ENCODE measurements at places on chromosomes 2 and 18.

DNA sequence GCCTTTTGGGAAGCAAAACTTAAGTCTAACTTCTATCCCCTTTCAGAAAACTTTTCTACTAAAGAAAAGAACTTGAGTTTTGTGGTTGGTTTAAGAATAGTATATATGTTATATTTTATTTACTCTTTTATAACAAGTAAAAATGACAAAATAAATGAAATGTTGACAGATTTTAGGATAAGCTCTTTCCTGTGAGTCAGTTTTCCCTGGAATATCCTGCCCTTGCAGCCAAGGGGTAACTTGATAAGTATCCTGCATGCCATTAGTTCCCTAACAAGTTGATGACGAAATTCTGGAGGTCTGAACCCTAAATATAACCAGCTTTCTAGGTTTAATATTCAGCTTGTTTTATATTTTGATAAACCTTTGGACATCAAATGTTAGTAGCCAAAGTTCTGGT, 7.3 kb upstream of the HTR2B start:
- no peak for DNase-seq

DNA sequence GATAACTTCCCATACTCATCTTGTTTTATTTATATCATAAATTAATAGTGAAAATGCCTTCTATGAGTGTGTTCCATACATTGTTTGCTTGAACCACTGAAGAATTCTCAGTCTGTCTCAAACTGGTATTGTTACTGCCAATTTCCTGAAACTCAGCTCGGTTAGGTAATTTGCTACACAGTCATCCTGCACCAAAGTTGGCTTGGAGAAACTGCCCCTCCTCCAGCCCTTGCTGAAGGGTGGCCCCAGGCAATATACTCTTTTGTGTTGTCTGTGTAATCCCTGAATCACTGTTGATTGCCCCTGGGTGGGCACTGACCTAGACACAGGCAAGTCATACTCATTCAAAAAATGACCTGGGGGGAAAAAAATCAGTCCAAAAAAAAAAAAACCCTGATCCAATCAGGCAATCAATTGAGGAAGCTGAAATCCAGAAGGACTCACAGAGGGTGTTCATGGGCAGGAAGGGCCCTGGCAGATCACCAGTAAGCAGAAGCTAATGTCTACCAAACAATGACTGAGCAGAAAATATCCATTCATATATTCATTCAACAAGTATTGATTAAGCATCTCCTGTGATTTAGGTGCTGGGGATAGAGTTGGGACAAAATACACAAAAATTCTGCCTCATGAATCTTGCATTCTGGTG, 3.8 kb upstream of the SESTD1 start:
- DNase-seq = peak; percentile 78

DNA sequence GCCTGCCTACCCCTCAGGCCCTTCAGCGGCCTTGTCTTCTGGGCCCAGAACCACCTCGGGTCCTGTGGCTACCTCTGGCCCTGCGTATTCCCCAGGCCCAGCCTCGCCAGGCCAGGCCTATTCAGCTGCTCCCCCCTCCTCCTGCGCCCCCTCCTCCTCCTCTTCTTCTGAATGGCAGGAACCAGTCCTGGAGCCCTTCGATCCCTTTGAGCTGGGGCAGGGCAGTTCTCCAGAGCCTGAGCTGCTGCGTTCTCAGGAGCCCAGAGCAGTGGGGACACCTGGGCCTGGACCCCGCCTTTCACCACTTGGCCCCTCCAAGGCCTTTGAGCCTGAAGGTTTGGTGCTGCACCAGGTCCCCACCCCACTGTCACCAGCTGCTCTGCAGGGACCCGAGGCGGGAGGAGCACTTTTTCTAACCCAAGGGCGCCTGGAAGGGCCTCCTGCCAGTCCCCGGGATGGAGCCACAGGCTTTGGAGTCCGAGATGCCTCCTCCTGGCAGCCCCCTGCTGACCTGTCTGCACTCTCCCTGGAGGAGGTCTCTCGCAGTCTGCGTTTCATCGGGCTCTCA, 14.7 kb downstream of the GAREM2 start:
- DNase-seq = no peak

GRCh38 chr18:58549814-58550339, 79.0 kb downstream of the ALPK2 start:
- no peak for DNase-seq

GRCh38 chr2:127530245-127531140, 4.2 kb upstream of the IWS1 start:
- peak; percentile 10 for DNase-seq

GRCh38 chr2:47346638-47347037, 56.3 kb upstream of the MSH2 start:
- no peak for DNase-seq

GRCh38 chr2:62221141-62221540, 25.2 kb downstream of the B3GNT2 start:
- DNase-seq = no peak

DNA sequence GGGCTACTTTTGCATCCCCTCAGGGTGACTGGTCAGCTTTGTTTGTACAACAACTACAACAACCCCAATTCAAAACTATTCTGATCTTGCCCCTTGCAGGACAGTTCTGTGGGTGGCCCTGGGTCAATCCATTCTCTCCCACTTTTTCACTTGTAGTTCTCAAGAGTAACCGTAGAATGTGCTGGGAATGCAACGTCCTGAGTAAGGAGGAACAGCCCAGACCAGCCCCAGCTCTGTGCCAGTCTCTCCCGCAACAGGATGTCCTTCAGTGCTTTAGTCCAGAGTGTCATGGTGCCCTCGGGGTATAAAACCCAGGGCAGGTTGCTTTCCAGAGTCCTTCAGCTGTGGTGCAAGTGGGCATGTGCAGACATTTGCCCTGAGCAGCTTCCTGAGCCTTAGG, 22.1 kb upstream of the TEX51 start:
- DNase-seq = no peak

DNA sequence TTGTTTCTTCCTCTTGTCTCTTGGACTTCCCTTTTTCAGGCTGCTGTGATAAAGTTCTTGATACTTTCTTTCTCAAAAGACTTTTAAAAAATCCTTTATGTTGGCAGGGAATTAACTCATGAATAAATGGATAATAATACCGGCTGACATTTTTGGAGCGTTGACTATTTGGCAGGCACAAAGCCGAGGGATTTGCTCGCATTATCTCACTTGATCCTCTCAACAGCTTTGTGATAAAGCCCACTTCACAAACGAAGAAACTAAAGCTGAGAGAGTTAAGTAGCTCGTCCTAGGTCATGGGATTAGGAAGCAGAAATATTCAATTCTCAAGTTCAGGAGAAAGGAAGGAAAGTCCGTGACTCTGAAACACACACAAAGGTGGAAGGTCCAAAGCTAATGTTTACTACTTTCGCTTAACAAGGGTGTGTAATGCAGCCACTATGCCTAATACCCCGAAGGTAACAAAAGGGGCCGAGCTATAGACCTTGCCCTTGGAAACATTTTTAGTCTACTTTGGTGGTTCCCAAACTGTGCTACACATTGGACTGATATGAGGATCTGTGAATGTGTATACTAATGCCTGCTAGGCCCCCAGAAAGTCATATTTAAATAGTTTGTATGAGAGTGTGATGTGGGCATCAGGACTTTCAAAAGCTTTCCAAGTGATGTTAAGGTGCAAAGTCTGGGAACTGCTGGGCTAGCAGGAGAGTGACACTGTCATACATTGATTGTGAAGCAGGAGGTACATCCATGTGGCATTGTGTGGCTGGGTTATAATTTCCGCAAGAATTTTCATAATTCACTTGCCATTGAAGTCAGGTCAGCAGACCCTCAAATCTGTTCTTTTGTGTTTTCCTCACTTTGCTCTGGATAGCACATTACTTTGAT, 508.4 kb downstream of the PLCL1 start:
- no peak for DNase-seq

DNA sequence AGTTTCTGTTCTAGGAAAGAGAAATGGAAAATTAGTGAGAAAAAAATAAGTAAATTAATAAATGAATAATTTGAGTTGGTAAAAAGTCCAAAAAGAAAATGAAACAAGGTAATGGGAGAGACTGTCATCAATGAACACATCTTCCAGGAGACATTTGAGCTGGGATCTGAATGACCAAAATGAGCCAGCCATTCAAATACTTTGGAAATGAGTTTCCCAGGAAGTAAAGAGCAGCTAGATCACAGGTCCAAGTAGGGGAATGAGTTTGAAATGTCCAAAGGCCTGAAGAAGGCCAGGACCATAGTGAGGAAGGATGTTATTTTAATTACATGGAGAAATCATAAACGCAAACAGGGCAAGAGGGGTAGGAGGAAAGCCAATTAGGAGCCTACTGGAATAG, 6.6 kb upstream of the DNAH7 start:
- no peak for DNase-seq

Data from suppressor macrophage treated with lipopolysaccharide for 1 hour (primary cell).